ENCODE measurements at places on chromosomes 12 and 14.

- DNase-seq = no peak
Observed at GRCh38 chr12:13210236-13211190, 14.0 kb downstream of the EMP1 start.

- DNase-seq = no peak
Observed at GRCh38 chr14:31124197-31124596, 83.4 kb downstream of the HECTD1 start.

DNA sequence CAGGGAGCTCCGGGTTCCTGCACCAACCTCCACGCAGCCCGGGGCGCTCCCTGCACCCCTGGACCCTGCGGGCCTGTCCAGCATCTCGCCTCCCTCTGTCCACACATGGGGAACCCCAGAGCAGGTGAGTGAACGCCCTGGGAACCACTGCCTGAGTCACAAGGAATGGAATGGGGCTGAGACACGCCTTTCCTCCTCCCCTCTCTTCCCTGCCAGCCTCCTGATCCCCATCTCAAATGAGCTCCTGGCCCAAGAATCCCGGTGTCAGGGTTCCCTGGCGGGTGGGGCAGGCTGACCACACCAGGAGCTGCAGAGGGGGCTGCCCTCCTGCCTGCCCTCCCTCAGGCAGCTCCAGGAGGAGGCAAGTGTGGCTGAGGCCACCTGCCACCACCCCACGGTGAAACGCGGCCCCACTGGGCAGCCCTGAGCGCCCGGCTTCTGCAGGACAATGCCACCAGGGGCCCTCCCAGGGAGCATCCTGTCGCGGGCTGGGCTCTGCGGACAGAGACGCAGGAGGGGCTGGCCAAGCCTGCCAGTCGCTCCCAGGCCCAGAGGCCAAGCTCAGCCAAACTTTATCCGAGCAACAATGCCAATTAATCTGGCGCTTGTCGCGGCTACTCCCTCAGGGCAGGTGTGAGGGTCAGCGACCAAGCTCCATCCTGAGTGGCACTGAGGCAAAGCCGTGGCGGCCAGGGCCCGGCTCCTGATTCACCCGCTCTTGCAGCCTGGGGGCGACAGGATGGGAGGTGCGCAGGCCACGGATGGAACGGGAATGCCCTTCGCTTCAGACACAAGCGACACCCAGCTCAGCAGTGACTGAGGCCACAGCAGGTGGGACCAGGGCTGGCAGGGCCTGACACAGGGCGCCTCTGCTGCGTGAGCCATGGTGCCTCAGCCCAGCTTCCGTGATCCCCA, 44.3 kb downstream of the GALNT9 start:
- no peak for DNase-seq

DNA sequence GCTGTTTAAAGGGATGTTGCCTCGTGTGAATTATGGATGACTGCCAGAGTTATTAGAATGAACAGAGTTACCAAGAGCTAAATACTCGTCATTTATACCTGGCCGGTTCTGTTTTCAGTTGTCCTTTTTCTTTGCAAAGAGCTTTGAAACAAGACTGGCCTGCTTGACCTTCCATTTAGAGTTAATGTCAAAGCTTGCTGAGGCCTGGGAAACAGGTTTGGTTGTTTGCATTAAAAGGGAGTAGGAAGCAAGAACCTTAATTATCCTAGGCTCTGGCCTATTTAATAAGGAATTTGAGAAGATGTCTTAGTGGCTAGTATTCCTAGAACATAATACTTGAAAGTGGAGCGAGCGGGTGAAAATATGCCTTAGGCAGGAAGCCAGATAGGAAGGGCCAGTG, 233.3 kb downstream of the CACNA1C start:
- DNase-seq = no peak

DNA sequence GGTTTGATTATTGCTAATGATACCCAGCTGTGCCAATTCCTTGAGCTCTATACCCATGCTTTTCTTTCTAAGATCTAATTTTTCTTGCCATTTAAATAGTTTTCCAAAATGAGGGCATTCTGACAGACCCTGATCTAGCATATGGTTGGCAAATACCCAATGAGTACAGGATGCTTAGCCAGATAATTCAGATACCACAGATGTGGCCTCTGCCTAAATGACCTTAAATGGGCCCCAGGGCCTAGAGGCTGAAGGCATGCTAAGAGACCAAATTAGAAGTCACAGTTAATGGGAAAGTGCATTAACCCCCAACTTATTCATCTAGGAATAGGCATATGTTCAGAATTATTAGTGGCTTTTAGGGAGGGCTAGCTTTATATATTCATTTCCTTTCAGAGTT, 122.3 kb upstream of the CNOT2 start:
- no peak for DNase-seq

DNA sequence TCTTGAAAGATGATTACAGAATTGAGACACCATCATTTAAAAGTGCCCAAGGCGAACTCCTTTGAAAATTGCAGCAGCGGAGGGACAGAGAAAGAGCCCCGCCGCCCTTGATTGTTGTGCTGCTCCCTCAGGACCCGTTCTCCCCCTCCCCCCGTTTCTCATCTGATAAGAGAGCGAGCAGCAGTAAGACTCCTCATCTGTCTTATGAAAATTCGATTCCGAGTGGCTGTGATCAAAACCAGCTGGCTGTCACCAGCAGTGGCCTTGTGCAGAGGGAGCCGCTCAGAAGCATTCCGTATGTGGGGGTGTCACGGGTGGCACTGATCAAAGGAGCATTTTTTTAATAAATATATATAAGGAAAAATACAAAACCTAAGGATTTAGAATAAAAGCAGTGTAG, 78.0 kb upstream of the GPATCH2L start:
- no peak for DNase-seq

- no peak for DNase-seq
Observed at GRCh38 chr14:86288336-86288735, 758.4 kb downstream of the FLRT2 start.

DNA sequence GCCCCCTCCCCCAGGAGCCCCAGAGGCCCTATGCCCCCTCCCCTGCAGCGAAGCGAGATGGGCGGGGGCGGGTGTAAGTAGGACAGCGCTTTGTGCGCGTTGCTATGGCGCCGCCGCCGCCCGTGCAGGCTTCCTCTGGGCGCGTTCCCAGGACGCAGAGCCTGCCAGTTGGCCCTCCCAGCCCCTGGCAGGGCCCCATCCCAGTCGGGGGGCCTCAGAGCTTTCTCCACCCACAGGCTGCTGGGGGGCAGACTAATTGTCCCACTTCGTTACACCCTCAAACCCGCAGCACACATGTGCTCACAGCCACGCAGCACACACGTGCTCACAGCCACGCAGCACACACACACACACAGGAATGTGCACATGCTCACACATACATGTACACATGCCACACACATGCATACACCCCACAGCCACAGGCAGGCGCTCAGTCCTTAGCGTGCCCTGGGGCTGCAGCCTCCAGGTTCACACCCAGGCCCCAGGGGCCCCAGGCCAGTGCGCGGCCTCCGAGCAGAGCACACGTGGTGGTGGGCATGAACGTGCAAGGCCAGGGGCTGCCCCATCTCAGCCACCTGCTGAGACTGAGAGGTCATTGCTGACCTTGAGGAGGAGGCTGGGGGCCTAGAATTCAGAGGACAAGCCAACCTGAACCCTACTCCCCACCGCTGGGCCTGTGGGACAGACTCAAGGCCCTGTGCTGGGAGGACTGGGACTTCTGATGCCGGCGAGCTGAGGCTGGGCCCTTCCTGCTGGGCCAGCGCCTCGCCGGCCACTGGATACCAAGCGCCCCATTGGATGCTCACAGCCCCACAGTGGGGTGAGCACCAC, 15.6 kb downstream of the TRMT61A start:
- DNase-seq = no peak

DNA sequence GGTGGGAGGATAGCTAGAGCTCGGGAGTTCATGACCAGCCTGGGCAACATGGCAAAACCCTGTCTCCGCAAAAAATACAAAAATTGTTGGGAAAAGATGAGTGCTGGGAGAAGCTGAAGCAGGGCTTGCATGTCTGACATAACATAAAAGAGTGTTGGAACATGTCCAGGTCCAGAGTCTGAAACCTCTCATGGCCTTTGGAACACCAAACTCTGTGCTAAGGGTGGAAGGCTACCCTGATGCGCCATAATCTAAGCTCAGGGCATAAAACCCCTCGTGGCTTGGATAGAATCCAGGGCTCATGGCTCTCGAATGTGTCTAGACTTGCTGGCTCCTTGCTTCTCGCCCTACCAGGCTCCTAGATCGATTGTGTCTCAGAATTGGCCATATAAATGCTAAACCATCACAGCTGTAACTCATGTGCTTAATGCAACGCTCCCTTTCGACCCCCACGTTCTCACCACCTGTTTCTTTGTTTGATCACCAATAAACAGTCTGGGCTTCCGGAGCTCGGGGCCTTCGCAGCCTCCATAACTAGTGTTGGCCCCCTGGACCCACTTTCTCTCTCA, 6.7 kb upstream of the CLEC7A start:
- no peak for DNase-seq

DNA sequence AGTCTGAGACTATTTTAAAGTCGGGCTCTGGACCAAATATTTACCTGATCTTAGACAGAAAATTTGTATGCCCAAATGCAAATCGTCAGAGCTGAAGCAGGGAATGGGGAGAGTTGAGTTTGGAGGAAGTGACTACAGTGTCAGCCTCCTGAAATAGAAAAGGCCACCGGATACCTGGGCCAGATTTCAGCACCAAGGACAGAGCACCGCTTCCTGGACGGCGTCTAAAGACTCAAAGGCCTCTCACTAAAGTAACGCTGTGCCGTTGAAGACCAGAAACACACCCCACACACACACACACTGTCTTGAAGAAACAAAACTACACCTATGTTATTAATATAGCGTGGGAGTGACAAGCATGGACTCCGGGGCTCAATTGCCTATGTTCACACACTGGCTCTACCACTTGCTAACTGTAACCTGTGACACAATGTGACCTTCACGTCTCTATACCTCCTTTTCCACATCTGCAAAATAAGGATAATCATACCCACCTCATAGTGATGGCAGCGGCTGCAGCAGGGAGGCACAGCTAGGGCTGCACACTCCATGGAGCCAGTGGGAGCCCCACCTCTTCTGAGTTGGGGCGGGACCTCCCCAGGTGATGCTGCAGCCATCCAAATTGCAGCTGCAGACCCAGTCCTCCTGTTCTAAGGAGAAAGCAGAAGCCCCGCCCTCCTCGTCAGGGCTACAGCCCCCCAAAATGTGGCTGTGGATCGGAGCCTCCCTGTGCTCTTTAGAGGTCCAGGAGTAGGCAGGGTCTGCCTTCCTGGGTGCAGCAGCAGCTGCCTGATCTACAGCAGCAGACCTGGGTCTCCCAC, 35.6 kb downstream of the KRT76 start:
- DNase-seq = no peak

DNA sequence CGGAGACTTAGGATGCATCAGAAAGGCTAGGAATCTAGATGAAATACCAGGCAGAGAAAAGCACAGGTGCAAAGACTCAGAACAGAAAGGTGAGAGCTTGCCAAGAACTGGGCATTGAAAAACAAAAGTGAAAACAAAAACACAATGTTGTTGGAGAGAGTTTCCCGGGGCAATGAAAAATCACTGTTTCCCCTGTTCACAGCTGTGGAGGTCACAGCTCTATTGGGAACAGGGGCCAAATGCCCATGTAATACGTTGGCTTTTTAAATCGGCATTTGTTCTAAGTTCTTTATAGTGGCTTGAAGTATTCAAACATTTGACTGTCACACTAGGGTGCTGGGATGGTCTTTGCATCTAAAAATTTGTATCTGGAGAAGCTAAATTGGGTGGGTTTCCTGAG, 108.3 kb downstream of the SLC15A4 start:
- no peak for DNase-seq

- no peak for DNase-seq
Observed at GRCh38 chr14:47210099-47210498, 465.3 kb downstream of the MDGA2 start.

GRCh38 chr14:59301354-59301753, 112.9 kb downstream of the DAAM1 start:
- DNase-seq = no peak

GRCh38 chr12:126545411-126545810, 1480.2 kb downstream of the AACS start:
- no peak for DNase-seq

DNA sequence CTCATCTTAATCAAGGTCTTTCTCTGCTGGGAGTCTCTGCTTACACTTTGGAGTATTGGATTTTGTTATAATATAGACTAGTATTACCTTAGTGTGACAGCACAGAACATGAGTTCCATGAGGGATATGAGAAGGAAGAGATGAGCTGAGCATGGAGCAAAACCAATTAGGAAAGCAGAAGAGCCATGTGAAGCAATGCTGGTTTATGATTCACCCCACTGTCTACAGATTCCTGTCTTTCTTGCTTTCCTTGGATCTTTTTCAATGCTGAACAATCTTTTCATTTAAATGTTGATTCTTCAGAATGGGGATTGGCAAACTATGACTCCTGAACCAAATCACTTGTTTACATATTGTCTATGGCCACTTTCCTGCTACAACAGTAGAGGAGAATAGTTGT, 70.4 kb upstream of the KITLG start:
- peak; percentile 79 for DNase-seq

GRCh38 chr14:78524196-78524595, 354.0 kb downstream of the NRXN3 start:
- DNase-seq = no peak

DNA sequence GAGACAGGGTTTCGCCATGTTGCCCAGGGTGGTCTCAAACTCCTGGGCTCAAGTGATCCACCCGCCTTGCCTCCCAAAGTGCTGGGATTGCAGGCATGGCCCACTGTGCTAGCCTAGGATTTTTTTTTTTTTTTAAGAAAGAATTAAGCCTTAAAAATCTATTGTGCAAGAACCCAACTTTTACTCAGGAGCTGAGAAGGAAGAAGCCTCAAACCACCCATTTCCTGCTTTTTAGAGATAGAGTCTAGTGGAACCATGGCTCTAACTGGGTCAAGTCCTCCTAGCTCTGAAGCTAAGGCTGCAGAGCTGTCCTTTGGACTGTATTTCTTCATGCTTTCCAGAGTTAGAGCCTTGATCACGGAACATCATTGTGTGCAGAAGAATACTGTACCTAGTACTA, 1.3 kb upstream of the TSFM start:
- no peak for DNase-seq

DNA sequence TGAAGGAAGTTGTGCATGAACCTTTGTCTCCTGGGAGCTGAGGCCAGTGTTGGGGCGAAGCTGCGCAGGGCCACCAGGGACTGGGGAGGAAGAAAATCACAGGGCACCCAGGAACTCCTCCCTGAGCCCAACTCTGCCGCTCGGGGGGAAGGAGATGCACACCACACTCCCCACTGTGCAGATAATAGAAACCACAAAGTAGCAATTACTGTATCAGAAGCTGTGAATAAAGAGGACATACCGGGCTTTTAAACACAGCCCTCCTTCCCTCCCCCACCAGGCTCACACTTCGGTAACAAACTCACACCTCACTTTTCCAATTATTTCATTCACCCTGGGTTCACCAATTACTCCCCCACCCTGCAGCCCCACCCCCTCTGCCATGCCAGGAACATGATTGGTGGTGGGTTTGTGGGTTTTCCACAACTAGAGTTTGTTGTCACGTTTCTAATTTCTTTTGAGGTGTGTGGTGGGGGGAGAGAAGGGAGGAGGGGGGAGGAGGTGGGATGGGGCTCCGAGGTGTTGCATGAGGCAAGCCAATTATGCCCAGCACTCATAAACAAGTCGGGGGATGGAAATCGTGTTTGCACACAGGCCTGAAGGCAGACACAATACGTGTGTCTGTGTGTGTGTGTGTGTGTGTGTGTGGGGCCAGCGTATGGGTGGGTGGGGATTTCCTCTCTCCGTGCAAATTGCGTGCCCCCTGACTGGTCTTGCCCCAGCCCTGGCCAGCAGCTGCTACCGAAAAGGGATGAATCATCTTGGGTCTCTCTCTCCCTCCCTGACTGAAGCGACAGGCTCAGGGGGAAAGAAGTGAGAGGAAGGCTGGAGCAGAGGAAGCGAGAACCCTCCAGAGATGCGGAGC, 103.3 kb downstream of the RBM19 start:
- DNase-seq = peak; percentile 26
